ENCODE measurements at places on chromosomes 5 and 9.

DNA sequence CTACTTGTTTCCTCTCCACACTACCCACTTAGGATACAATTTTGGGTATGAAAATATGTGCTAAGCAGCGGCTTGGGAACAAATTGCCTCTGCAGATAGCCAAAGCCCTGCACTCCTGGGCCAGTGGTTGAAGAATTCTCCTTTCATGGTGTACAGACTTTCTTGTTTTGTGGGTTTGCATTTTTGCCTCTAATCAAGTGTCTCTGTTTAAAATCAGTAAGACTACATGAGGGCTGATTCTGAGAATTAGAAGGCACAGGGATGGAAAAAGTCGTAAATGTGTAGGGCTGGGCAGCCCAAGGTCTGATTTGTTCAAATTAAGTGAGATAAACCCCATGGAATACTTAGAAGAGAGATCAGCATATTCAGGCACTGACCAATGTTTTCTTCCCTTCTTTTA lies 103.7 kb upstream of the CD180 start:
- no peak for DNase-seq

DNA sequence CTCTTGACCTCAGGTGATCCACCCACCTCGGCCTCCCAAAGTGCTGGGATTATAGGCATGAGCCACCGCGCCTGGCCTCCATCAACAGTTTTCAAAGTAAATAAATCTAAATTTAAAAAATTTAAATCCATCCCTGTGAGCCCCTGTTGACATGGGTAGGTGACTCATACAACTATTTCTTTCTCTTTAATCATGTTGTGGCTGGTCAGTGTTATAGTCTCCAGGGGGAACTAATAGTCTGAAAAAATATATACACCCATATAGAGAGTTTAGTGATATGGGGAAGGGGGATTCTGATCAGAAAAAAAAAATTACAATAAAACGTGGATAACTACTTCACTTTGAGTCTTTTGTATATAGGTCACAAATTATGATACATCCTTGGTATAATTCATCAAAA lies 159.2 kb downstream of the ZNF608 start:
- DNase-seq, result no peak

- no peak for DNase-seq
Observed at GRCh38 chr9:120924698-120925534, 1.7 kb downstream of the TRAF1 start.

DNA sequence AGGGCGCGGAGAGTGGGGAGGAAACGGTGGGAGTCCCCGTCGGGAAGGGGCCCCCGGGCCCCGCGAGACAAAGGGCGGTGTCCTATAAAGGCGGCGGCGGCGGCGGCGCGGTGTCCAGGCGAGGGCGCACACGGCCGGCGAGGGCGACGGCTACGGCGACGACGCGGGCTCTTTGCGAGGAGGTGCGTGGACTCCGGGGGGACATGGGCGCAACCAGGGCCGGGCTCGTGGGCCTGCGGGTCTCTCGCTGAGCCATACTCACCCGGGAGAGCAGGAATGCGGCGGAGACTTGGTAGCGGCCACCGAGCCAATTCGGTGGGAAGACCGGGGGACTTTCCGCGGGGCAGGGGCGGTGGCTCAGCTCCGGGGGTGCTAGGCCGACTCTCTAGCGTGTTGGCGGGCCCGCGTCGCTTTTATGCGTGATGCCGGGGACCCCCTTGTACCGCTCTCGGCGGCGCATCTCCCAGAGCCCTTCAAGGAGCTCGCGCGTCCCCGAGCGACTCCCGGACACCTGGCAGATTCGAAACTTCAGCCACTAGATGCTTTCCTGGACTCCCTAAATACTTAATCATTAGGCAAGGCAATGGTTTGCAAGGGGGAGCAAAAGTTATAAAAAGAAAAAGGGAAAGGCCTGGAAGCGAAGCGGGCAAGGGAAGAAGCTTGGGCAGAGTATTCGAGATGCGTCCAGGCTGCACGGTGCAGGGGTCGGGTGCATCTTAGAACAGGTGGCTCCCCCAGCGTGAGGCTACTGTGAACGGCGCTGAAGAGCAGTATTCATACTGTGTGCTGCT lies 5.9 kb upstream of the TAL2 start:
- DNase-seq, result no peak
